IPS DF 19.7 (cell line): ENCODE measurements at places on chromosomes 3 and 15.

GRCh38 chr3:188472336-188472735 lies 318.4 kb downstream of the LPP start:
- no peak for DNase-seq

GRCh38 chr3:123105201-123106189 lies 38.7 kb downstream of the PDIA5 start:
- DNase-seq: no peak

DNA sequence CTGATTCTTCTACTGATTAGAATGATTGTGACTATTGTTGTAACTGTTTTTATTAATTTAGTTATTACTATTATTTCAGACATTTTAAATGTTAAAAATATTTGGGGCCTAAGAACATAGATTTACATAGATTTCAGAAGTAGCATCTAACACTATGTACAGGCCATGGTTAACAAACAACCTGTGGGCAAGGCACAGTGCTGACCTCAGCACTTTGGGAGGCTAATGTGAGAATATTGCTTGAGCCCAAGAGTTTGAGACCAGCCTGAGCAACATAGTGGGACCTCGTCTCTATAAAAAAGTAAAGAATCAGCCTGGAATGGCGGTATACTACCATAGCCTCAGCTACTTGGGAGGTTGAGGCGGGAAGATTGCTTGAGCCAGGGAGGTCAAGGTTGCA lies 69.1 kb upstream of the CNTN4 start:
- DNase-seq: no peak

GRCh38 chr3:108150200-108150599 lies 59.4 kb upstream of the CD47 start:
- no peak for DNase-seq

DNA sequence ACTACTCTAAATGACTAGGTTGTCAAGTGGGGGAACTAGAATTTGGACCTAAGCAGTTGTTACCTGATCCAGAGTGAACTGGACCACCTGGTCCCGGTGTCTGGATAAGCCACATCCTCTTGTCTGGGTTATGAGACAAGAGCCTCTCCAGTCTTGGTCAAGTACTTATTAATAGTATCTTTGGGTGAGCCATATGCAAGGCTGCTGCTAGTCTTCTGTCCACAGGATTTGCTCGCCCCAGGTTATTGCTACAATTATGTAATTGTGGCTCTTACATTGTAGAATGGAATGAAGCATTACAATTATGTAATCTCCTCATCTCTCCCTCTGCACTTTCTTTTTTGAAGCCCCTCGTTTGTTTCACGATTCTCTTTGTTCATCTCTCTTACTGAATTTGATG lies 24.0 kb upstream of the AGBL1 start:
- no peak for DNase-seq

DNA sequence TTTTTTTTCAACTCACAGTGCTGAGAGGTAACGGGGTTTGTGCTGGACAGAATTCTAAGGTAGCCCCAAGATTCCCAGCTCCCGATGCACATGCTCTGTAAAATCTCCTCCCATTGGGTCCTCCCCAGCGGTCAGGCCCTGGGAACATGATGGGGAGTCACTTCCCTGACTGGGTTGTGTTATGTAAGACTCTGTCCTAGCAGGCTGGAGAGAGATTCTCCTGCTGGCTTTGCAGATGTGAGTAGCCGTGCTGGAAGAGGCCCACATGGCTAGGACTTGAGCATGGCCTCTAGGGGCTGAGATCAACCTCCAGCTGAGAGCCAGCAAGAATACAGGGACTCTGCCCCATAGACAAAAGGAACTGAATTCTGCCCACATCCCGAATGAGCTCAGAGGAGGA lies 83.7 kb upstream of the OXTR start:
- no peak for DNase-seq

GRCh38 chr3:36756269-36756668 lies 8.1 kb downstream of the DCLK3 start:
- no peak for DNase-seq

DNA sequence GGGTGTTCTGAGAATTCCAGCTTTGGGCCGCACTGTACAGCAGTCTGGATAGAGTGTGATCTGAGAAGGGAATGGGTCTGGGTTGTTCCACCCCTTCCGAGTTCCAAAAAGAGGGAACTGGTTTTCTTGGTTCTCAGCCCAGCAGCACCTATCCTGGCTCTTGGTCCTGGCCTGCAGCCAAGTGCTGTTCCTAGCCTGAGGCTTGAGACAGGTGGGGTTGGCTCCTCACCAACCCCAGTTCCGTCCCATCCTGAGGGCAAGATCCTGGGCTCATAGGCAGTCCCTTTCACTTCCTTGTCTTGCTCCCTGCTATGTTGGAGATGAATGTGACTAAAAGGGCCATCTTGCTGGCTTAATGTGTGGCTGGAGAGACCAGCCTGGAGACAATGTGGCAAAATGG lies 15.2 kb downstream of the IVD start:
- DNase-seq: no peak

DNA sequence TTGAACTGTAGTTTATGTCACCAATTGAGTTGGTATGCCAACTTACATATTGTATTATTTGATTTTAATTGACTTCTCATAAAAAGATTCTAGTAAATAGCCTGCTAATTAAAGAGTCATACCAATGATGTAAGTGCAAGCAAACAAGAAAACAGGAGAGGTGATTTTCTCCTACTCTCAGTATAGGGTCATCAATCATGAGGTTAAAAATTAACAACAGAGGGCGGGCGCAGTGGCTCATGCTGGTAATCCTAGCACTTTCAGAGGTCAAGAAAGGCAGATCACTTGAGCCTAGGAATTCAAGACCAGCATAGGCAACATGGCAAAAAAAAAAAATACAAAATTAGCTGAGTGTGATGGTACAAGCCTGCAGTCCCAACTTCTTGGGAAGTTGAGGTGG lies 108.7 kb downstream of the MYO9A start:
- no peak for DNase-seq

DNA sequence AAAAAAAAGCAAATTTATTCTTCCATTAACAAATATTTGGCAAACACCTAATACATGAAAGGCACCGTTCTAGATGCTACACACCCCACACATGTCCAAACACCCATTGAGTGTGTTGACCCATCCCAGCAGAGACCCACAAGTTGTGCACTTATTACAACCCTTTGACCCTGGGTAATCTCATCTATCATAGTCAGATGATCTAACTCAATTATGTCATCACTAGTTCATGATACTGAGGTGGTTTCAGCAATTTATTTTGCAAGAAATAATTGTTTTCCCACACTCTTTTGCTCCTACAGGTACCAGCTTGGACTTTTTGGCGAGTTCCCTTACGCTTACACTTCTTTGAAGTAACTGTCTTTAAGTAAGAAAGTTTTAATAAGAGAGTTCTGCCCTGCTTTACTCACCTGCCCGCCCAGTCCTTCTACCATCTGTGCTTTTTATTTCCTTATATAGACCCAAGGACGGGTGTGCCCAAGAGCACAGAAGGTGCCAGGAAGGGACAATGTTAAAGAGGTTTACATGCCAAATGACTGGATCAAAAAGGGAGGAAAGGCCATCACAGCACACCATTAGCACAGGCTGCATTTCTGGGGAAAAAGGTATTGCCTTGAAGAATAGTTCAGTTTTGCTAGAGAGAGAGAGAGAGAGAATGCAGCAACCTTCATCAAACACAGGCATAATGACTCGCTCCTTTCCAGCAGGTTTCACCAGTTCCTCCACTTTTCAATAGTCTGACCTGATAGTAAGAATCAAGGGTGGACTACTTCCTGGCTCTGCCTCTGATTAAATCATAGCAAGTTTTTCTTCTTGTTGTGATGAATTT lies 54.5 kb upstream of the ATP11B start:
- no peak for DNase-seq

DNA sequence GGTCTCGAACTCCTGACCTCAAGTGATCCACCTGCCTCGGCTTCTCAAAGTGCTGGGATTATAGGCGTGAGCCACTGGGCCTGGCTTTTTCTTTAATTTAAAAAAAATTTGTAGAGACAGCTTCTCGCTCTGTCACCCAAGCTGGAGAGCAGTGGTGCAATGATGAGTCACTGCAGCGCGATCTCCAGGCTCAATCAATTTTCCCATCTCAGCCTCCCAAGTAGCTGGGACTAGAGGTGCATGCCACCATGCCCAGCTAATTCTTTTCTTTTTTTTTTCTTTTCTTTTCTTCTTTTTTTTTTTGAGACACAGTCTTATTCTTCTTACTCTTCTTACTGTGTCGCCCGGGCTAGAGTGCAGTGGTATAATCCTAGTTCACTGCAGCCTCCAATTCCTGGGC lies 19.8 kb downstream of the TUBGCP4 start:
- DNase-seq: no peak

GRCh38 chr3:134929976-134930375 lies 134.9 kb downstream of the EPHB1 start:
- DNase-seq: no peak

DNA sequence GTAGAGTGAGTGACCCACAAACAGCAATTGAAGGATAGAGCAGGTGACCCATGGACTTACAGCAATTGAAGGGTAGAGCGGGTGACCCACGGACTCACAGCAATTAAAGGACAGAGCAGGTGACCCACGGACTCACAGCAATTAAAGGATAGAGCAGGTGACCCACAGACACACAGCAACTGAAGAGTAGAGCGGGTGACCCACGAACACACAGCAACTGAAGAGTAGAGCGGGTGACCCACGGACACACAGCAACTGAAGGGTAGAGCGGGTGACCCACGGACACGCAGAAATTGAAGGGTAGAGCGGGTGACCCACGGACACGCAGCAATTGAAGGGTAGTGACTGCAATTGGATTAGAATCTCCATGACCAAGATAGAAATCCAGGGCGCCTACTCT lies 9.8 kb upstream of the TNK2 start:
- DNase-seq: no peak

- no peak for DNase-seq
Observed at GRCh38 chr15:34773917-34774316, 19.1 kb upstream of the GJD2 start.

- DNase-seq: no peak
Observed at GRCh38 chr15:96365781-96366525, 35.5 kb downstream of the NR2F2 start.

- no peak for DNase-seq
Observed at GRCh38 chr3:12393894-12394293, 90.4 kb upstream of the TSEN2 start.

DNA sequence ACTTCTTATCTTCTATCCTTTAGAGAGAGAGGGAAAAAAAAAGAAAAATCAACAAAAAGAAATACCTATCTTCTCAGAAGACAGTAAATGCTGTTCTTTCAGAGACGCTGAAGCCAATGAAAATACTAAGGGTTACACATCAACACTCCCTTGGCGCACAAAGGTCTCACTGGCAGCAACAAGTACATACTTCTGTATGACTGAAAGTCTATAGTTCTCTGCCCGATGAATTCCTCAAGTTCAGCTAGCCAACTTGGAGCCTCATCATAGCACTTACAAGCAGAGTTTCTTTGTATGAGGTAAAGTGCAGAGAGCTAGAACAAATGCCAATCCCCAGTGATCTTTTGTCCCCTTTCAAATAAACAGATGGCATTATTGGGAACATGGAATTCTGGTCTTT lies 62.7 kb downstream of the CPNE4 start:
- no peak for DNase-seq

DNA sequence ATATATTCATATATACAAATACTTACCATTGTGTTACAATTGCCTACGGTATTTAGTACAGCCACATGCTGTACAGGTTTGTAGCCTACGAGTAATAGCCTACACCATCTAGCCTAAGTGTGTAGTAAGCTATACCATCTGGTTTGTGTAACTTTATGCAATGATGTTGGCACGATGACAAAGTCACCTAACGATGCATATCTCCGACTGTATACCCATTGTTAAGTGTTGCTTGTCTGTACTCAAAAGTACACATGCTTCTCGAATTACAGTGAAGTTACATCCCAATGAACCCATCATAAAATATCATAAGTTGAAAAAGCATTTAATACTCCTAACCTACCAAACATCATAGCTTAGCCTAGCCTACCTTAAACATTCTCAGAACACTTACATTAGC lies 327.1 kb downstream of the KBTBD8 start:
- no peak for DNase-seq

- DNase-seq: no peak
Observed at GRCh38 chr3:78529601-78530000, 1238.2 kb downstream of the ROBO1 start.

DNA sequence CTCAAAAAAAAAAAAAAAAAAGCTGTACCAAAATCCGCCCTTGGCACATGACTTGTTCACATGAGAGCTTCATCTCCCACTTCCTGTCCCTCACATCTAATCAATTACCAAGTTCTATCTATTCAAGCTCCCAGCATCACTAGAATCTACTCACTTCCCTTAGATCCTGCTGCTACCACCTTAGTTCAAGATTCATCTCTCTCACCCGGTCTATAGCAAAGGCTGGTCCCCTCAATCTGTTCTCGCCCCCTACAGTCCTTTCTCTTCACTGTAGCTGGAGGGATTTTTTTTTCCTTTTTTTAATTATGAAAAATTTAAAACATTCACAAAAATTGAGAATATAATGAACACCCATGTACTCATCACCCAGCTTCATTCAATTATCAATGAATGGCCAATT lies 16.7 kb upstream of the GPR160 start:
- DNase-seq: no peak

DNA sequence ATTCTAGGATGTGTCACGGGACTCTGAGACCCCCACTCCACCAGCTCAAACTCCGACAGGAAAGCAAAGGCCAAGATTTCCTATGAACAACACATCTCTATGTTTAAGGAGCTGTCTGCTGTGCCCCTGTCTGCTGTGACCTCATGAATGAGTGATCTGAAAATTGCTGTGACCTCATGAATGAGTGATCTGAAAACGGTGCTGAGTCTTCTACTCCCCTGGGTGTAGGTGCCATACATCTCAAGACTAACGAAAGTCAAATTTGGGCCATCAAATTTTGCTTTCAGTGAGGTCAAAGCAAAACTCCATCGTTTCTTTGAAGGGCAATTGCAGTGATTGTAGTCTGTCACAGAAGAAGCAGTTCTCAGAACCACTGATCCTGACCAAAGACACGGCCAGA lies 24.4 kb downstream of the IL5RA start:
- no peak for DNase-seq

- no peak for DNase-seq
Observed at GRCh38 chr15:31016446-31016915, 25.1 kb upstream of the MTMR10 start.

DNA sequence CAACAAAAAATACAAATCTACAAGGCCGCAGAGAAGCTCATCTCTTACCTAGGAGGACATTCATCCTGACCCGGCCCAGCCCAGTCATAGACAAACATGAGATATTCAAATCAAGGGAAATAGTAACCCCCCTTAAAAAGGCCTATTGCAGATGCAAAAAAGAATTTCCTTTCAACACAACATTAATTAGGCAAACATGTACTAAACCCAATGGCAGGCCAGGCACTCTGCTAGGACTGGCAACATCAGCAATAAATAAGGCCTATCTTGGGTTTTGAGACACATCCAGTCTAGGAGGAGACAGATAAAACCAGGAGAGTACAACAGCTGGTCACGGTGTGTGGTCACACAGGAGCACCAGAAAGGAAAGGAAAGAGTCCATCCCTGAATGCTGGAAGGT lies 61.4 kb downstream of the ADCY5 start:
- DNase-seq: no peak
